Stimulated activated CD4-positive, alpha-beta T cell treated with anti-CD3 and anti-CD28 coated beads, Interleukin-15, amount 100 ng/mL, for 48 hours (primary cell): ENCODE measurements at places on chromosomes 7 and 10.

GRCh38 chr7:110317541-110318265 lies 773.2 kb upstream of the LRRN3 start:
- DNase-seq, result no peak

DNA sequence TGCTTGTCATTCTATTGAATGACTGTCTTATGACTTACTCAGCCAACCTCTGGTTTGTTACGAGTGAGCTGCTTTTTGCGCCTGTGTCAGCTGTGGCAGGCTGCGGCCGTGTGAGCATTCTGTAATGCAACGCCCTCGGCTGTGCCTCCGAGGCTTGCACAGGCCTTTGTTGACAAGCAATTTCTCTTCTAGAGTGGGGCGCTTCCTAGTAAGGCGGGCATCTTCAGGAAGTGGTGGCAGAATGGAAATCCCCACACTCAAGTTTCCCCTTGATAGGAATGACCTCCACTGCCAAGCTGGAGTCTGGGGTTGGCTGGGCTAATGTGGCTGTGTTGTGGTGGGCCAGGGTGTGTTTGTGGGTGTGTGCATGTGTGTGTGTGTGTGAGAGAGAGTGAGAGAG lies 20.2 kb upstream of the TMEM178B start:
- no peak for DNase-seq

DNA sequence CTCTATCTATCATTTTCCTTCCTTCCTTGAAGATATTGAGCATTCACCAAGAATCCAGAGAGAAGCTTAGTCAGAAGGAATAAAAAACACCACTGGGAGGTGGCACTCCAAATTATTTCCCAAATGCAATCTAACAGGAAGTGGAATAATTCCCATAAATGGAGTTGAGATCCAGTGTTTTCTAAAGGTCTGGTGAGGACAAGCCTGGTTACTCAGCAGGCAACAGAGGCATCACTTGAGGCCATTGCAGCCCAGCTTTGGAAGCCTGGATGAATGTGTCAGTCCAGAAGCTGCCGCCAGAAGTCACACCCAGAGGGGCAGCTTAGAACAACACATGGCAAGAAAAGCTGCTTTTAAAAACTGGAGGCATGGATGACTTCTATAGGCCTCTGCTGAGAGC lies 288.9 kb upstream of the KLF6 start:
- no peak for DNase-seq

DNA sequence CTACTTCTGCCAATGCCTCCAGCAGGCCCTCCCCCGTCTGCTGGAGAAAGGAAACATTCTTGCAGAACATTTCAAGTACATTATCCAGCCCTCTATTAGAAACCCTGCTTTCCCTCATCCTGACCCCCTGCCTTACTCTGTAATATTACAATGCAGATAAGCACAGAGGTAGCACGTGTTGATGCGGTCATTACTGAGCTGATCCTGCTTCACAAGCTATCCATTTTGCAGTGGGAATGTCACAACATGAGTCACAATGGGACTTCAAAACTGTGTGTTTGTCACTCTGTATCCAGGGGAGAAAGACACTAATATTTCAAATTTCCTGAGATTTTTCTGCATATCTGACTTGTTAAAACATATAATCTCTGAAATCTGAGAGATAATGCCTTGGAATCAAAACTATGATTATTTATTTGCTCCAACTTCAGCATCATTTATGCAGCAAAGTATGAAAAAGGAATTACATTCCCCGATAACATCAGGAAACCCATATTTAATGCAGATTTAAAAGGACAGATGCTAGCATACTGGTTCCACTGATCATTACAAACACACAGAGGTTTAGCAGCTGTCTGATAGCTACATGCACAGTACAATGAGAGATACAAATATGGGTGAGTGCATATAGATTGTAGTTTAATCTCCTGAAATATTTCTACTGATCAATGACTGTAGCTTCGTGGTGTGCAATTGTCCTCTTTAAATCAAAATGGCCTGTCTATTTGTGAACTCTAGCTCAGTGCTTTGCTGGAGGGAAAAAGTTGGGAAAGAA lies 239.7 kb downstream of the SORCS3 start:
- DNase-seq, result no peak

GRCh38 chr7:72069263-72069662 lies 342.9 kb downstream of the CALN1 start:
- DNase-seq, result no peak

GRCh38 chr10:130973127-130973839 lies 338.2 kb downstream of the TCERG1L start:
- DNase-seq, result no peak

- DNase-seq, result no peak
Observed at GRCh38 chr7:69823151-69823744, 225.0 kb downstream of the AUTS2 start.

DNA sequence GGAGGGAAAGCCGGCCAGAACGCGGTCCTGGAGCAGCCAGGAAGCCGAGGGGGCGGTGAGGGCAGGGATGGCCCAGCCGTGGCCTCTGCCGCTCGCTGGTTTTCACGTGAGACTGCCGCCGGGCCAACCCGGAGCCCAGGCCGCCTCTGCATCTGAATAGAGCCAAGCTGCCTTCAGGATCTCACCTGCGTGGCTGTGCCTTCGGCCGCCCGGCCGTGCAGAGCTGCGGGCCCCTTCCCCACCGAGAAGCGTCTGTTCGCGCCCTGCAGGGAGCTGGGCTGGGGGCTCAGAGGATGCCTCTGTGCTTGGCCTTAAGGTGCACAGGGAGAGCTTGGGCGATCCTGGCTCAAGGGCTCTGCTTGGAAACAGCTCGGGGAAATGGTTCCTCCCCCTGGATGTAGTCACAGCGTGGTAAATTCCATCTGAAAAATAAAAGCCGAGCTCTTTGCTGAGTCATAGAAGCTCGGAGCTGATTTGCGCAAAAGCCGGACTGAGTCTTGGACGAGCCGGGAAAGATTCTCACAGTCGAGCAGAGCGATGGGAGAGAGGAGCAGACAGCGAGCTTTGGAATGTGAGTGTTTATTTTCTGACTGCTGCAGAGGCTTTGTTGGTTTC lies at the start of gene JAKMIP3:
Gene JAKMIP3, plus strand, starts transcription at position 456 of the 615 bp plus-strand sequence. CDS start 38,863 bp downstream, outside the sequence.
- no peak for DNase-seq

- DNase-seq, result no peak
Observed at GRCh38 chr7:1663223-1663622, 6.9 kb upstream of the ELFN1 start.

GRCh38 chr10:22646388-22646853 lies 68.0 kb downstream of the PIP4K2A start:
- no peak for DNase-seq

DNA sequence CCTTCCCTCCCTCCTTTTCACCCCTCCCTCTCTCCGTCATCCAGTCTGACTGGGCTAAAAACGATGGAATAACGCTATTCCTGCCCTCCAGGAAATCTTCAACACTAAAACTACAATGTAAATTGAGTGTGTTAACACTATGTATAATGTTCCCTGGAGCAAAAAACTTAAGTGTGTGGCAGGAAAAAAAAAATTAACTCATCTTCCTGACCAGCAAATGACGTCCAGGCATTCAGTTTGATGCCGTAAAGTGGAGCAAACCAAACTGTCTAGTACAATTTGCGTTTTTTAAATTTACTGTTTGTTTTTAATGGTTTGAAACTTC lies 545 bp upstream of the MTPN start:
- no peak for DNase-seq

- no peak for DNase-seq
Observed at GRCh38 chr7:114368492-114368891, 46.1 kb upstream of the FOXP2 start.

DNA sequence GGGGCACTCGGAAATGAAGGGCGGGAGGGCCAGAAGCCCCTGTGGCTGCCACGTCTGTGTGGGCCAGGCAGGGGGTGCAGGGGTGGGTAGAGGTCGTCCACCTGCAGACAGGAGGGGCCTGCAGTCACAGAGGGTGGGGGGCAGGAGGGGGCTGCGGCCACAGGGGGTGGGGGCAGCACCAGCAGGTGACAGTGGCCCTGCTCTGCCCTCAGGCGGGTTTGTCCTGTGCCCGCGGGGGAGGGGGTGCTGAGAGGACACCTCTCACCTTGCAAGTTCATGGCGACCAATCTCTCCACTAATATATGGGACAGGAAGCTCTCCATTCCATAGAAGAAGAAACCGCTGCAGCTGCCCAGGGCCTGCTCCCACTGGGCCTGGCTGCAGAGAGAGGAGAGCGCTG lies 26.6 kb upstream of the NKX6-2 start:
- no peak for DNase-seq

DNA sequence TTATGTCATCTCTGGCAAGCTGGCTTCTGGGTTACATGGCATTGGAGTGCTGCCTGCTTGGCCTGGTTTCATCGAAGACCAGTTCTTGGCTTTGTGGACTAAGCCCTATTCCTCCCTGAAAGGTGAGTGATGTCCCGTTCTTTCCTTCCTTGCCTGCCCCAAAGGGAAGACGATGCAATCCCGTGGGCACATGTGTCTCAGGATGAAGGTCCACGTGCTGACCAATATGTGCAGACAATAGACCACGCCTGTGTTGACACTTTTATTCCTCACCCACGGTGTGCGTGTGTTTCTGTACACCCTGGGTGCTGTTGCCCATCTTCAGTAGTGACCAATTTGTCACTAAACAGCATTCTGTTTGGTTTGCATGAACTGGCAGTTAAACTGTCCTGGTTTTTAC lies 28.6 kb upstream of the SHH start:
- DNase-seq, result no peak

- DNase-seq, result no peak
Observed at GRCh38 chr10:110076559-110077318, 69.0 kb downstream of the ADD3 start.

- no peak for DNase-seq
Observed at GRCh38 chr10:32943854-32944661, 14.0 kb downstream of the ITGB1 start.

GRCh38 chr10:49231086-49231820 lies 43.1 kb upstream of the TMEM273 start:
- DNase-seq, result no peak

DNA sequence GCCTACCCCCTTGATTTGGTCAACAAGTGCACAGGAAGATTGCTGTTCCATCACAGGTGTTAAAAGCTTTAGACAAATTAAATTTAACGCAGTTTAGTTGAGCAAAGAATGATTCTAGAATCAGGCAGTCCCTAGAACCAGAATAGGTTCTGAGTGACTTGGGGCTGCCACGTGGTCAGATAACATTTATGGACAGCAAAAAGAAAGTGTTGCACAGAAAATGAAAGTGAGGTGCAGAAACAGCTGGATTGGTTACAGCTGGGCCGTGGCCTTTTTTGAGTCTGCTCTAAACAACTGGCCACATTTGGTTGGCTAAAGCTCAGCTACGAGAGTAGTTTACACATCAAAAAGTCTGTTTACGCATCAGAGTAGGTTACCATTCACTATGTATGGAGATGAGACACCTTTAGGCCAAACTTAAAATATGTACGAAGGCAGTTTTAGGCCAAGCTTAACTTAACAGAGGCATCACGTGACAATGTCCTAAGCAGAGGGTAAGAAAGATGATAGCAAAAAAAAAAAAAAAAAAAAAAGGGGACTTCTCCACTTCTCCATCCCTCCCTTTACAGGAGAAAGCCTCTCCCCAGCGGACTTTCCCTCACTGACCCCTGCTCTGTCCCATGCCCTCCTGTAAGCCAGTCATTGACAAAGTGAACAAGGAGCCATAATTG lies 133.2 kb upstream of the PRR15 start:
- no peak for DNase-seq

DNA sequence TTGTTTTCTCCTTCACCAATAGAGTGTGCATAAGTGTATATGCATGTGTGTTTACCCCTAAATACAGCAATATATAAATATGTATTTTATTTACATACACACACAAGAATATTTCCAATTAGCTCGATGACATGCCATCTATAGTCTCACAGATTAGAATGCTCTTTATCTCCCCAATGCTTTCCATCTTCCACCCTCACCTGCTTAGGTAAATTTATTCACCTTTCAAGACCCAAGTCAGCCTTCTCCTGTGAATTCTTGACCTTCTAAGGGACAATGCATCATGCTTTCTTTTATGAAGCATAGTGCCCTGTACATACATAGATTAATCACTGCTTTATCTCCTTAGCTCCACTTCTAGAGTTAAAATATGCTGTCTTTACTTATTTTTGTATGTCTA lies 49.7 kb downstream of the SEMA3A start:
- DNase-seq, result no peak

GRCh38 chr10:82565197-82565575 lies 690.2 kb downstream of the NRG3 start:
- DNase-seq, result no peak

- no peak for DNase-seq
Observed at GRCh38 chr7:117229350-117229749, 93.5 kb downstream of the WNT2 start.

GRCh38 chr7:101373812-101374614 lies 11.3 kb downstream of the COL26A1 start:
- no peak for DNase-seq

- DNase-seq, result no peak
Observed at GRCh38 chr7:44322631-44323363, 2.6 kb downstream of the CAMK2B start.

GRCh38 chr10:122294511-122295450 lies 23.7 kb downstream of the BTBD16 start:
- no peak for DNase-seq

DNA sequence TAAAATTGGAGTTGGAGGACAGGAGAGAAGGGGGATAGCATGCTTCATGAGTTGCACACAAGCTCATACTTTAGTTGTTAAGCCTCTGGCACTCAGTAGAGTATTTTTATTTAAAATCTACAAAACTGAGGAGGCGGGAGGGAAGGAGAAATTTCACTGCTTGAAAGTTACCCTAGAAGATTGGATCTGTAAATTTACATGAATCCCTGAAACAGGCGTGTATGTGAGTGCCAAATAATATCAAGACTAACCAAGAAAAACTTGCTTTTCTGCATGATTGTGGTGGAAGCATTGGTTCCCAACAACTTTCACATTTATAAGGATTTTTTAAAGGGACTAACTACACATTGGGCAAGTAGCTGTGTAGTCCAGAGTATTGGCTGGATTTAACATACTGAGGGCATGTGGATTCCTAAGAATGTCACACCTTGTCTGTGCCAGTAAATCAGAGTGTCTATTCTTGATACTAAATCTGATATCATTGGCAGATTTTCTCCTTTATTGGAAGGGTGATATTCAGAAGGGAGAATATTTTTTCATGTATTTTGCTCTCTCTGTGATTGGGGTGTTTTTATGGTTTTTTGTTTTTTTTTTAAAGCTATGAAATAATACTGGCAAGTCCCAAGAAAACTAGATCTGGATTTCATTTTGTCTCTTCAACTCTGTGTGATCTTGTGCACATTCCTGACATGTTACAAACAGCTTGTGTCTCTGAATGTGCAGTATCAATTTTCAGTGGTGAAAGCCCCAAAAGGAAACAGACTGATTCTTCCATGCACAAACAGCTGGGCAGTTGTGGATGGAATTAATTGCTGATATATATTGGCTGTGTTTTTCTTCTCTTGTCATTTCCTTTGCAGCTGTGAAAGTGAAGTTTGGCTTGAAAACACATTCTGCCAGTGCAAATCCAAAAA lies 67.2 kb downstream of the ADD3 start:
- DNase-seq, result no peak
